ENCODE measurements at places on chromosomes 4 and X.

GRCh38 chr4:7197910-7198309, 5.6 kb downstream of the SORCS2 start:
- DNase-seq: no peak

DNA sequence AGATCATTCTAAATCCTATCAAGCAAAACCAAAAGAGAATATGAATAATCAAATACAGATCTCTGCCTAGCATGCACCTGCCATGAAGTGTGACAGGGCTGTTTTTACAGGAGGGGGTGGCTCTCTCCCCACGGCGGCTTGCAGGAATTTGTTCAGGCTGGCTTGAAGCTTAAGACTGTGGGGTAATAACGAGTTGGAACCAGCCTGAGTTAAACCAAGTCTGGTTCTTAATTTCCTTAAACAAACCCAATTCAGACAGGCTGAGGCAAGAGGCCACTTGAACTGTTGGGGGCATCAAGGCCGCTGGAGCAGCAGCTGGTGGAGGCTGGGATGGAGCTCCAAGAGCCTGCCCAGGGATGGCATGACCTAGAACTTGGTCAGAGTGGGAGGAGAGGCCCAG, 45.1 kb upstream of the LGI2 start:
- no peak for DNase-seq

DNA sequence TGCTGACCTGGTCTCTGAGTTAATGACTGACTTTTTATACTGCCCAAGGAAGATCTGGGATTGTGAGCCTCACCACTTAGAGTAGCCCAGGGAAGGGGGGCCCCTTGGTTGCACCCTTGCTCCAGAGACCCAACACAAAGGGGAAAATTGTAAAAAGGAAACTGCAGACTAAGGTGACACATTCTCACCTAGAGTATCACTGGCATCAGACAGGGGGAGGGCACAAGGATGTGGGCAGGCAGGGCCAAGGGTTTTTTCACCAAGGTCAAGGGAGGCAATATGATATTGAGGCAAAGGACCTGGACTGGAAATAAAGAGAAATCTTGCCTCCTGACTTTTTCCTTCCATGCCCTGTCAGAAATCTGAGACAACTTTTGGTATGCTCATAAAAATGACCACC, 386.2 kb upstream of the FGF16 start:
- DNase-seq: no peak

DNA sequence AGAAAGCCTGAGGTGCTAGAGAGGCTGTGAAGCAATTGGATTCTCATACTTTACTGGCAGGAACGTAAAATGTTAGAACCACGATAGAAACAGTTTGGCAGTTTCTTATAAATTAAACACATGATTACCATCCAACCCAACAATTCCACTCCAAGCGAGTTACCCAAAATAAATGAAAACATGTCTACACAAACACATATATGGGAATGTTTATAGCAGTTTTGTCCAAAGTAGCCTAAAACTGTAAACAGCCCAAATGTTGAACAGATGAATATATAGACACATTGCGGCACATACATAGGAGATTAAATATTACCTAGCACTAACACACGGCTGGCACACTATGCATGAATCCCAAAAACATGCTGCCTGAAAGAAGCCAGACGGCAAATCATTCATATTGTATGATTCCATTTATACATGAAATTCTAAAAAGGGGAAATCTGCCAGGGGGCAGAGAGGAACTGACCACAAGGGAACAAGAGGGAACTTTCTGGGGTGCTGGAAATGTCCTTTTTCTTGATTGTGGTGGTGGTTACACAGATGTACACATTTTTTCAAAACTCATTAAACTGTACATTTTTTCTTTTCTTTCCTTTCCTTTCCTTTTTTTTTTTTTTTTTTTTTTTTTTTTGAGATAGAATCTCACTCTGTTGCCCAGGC, 50.4 kb upstream of the SLC25A4 start:
- peak; percentile 14 for DNase-seq

- no peak for DNase-seq
Measured at GRCh38 chr4:167883266-167883665, 209.1 kb upstream of the ANXA10 start.

GRCh38 chr4:17447675-17448298, 64.1 kb downstream of the QDPR start:
- DNase-seq: peak; percentile 62

GRCh38 chr4:139014371-139015268, 961 bp upstream of the NOCT start:
- peak; percentile 74 for DNase-seq

GRCh38 chr4:32394255-32394654, 1674.1 kb downstream of the PCDH7 start:
- no peak for DNase-seq

All from inflammatory macrophage treated with lipopolysaccharide for 4 hours (primary cell).